ENCODE measurements at places on chromosomes 2 and 18.

DNA sequence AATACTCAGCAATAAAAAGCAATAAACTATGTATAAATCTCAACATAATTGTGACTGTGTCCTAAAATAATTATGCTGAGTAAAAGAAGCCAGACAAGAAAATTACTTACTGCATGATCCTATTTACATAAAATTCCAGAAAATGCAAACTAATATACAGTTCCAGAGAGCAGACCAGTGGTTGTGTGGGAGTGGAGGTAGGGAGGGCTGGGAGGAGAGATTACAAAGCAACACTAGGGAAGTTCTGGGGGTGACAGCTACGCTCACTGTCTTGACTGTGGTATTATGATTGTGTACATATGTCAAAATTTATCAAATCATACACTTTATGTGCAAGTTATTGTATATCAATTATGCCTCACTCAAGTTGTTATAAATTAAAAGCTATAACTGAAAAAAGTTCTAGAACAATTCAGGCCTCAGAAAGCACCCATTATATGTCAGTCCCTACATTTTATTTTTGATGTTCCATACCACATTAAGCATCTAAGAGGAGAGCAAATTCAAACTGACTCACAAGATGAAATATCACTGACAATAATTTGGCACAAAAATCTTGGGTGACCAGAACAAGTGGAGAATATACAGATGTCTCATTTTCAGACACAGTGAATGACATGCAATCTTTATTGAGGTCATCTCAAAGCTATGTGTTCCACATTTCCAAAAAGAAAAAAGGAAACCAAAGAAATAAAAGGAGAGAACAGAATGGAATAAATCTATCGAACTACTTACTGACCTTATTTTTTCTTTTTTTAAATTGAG, 85.1 kb downstream of the ANTXR1 start:
- no peak for DNase-seq

- no peak for DNase-seq
Measured at GRCh38 chr2:62303788-62304187, 107.9 kb downstream of the B3GNT2 start.

GRCh38 chr2:134333646-134334189, 79.8 kb downstream of the MGAT5 start:
- DNase-seq = no peak

GRCh38 chr2:9092383-9093282, 89.1 kb upstream of the MBOAT2 start:
- no peak for DNase-seq

- DNase-seq = no peak
Measured at GRCh38 chr2:220123751-220124150, 496.3 kb downstream of the SLC4A3 start.

DNA sequence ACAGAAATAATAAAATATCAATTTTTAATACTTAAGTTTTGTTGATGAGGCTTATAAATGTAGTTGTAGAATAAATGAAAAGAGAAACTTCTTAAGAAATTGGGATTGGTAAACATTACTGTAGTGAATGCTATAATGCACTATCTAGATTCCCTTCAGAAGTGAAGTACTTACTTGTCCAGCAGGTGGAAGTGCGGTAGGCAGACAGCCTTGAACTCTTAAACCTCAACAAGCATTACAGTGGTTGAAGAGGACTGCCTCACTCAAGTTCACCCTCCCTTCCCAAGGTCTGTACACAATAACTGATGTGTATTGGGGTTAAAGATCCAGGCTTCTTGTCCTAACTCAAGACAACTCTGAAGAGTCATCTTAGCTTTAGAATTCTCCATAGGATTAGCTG, 931.0 kb upstream of the LRRTM1 start:
- no peak for DNase-seq

GRCh38 chr18:49734836-49735235, 78.5 kb downstream of the ACAA2 start:
- DNase-seq = no peak

DNA sequence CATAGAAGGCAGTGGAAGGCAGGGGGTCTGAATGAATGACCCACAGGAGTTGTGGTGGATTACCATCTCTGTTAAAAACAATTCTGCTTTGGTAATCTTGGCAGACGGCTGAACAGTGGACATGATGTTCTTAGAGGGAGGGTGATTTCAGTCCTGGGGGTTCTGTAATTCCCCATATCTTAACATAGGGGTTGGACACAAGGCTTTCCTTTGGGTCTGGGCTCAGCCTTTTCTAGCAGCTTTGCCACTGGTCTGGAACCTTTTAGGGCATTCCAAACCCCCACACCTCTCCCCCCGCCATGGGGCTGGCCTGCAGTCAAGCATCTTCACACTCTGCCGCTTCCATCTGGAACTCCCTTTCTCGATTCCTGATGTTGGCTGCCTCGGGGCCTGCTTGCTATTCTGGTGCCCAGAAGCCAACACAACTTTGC, 50.3 kb downstream of the RPL37A start:
- no peak for DNase-seq

DNA sequence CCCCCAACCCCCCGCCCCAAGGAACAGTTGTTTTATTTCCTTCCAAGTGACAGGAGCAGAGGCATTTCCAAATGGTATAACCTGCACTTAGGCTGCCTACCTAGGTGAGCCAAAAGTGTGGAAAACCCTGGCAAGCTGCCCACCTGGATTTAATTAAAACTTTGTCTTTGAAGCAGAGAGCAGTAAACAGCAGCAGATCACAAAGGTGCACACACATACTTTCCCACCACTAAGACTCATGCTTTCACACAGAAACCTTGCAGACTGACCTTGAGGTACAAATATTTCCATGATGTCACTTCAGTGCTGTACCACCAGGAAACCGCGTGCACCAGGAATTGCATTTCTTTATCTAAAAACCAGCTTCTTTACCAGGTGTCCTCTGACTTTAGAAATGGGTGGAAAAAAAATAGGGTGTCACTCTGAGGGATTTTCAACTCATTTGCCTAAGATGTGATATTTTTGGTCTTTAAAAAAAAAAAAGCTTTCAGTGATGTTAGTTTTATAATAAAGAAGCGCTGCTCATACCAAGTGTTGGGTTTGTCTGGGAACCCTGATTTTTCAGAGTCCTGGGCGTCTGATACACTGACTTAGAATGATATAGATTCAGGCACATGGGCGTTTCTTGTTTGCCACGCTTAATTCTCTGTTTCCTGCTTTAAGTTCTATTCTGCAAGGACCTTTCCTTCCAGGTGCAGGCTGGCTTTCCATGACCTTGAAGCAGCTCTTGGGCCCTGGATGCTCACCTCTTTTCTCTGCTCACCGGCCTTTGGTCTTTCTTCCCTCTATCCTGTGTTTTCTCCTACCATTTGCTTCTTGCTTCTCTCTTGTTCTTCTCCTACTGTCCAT, 70.7 kb upstream of the BCL2L11 start:
- DNase-seq = no peak

GRCh38 chr2:39127973-39128372, 7.1 kb upstream of the SOS1 start:
- no peak for DNase-seq

DNA sequence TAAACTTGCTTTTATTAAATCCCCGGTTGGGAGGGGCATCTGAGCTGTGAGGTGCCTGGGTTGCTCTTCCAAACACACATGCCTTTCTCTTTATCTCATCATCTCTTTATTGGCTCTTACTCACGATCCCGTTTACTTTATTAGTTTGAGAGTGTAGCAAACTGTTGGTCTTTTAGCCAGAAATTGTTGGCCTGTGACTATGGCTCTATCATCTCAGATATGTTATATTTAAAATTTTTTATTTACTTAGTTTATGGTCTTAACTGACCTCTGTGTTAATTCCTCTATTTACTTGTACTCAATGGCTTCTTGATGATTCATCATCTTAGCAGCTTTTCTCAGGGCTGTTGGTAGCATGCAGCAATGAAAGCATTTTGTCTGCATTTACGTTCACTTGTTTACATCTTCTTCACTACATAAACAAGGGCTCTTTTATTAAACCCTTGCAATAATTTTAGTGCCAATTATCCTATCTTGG, 408.4 kb downstream of the HRH4 start:
- no peak for DNase-seq

DNA sequence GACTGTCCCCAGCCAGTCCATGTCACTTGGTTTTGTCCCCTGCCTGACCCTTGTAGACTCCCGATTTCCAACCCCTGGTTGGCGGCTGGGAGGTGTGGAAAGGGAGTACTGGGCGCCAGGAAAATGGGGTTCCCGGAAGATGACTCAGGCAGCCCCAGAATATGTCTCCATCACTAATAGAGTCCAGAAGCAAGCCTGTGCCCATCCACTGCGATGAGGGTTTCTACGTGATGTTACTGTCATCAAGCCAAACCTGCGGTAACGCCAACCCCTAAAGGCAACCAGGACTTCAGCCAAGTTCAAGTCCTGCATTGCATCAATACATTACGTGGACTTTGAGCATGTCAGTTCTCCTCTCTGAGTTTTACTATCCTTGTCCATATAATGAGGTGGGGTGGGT, 62.0 kb upstream of the TAF1B start:
- no peak for DNase-seq

DNA sequence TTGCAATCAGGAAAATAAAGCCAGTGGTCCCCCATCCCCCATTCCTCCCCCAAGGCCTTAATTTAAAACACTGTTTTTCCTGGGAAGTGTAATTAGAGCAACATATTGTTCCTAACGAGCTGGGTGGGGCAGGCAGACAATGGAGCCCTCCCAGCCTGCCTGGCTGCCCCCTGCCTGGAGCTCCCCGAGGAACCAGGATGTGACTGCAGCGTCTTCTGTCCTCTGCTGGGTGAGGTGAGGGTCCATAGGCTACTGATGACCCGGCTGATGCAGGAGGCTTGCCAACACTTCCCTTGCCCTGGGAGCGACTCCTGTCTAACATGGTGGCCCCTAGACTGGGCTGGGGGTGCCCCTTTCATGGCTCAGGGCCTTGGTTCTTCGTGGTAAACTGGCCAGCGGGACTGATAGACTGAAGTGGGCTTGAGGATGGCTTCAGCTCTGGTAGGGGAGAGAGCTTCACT, 152.4 kb downstream of the DYSF start:
- DNase-seq = peak; percentile 62

DNA sequence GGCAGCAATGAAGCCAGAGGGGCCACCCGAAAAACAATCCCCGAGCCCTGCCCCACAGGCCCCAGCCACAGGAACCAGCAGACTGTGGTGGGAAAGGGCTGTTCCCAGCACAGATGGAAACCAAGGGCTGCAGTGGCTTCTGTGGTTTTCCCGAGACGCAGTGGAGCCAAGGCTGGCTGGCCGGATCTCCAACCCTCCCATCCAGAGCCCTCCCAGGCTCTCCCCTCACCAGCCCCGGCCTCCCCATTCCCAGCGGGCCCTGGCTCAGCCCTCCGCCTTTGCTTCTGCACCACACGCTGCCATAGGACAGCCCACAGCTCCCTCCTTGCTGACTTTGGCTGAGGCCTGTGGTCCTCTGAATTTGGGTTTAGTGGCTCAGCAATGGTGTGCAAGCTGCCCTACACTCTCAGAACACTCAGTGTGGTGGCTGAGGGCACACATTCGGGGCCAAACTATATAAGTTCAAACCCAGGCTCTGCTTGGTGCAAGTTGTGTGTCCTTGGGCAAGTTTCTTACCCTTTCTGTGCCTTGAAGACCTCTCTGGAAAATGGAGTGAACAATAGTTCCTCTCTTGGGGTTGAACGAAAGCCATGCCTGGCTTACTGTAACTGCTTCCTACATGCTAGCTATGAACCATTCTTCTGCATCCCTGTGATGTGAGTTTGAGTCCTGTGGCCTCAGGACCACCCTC, 200.1 kb downstream of the SMAD7 start:
- no peak for DNase-seq

GRCh38 chr2:119292226-119292625, 68.6 kb downstream of the STEAP3 start:
- no peak for DNase-seq

- DNase-seq = no peak
Measured at GRCh38 chr2:114259389-114259788, 183.1 kb upstream of the DPP10 start.

- DNase-seq = no peak
Measured at GRCh38 chr2:234401426-234401825, 95.5 kb downstream of the ARL4C start.
